ENCODE measurements at places on chromosomes 7 and 10.

DNA sequence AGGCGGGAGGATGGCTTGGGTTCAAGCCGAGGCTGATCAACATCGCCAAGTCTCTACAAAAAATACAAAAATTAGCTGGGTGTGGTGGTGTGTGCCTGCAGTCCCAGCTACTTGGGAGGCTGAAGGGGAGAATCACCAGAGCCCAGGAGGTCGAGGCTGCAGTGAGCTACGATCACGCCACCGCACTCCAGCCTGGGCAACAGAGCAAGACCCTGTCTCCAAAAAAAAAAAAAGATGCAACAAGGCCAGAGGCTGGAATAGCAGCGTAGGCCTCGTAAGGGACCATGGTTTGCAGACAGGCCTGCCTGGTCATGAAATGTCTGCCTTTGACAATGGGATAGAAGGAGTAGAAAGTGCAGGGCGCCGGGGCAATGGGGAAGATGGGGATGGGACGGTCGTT, 20.0 kb downstream of the PAPOLB start:
- DNase-seq: no peak
- no peak overlapping the region for H3K27ac ChIP-seq
- H3K4me1 ChIP-seq: no peaks in the 10 kb centered on the region

DNA sequence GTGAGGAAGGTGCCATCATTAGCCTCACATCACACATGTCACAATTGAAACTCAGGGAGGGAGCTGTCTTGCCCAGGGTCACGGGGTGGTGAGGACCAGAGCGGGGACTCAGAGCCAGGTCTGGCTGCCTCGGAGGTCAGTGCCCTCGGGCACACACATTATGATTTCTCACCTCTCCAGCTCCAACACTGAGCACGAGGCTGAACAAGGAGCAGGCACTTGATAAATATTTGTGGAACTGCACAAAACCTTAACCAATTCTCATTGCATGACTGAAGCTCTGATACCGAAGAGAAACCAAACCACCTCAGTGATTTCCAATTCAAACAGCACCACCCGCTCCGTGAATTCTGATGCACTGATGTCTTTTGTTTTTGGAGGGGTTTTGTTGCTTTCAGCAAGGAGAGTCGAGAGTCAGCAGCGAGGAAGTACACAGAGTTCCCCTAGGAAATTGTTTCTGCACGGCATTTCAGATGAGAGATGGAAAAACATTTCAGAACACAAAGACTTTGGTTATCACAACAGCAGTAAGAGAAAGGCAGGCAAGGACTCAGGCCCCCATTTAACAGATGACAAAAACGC, 55.3 kb upstream of the ZMIZ1 start:
- no peaks in the 10 kb centered on the region for H3K4me1 ChIP-seq

GRCh38 chr10:118407777-118408176, 65.7 kb upstream of the FAM204A start:
- DNase-seq: no peak
- H3K4me1 ChIP-seq: no peaks in the 10 kb centered on the region
- no peak overlapping the region for H3K27ac ChIP-seq
- no peaks in the 10 kb centered on the region for H3K36me3 ChIP-seq

DNA sequence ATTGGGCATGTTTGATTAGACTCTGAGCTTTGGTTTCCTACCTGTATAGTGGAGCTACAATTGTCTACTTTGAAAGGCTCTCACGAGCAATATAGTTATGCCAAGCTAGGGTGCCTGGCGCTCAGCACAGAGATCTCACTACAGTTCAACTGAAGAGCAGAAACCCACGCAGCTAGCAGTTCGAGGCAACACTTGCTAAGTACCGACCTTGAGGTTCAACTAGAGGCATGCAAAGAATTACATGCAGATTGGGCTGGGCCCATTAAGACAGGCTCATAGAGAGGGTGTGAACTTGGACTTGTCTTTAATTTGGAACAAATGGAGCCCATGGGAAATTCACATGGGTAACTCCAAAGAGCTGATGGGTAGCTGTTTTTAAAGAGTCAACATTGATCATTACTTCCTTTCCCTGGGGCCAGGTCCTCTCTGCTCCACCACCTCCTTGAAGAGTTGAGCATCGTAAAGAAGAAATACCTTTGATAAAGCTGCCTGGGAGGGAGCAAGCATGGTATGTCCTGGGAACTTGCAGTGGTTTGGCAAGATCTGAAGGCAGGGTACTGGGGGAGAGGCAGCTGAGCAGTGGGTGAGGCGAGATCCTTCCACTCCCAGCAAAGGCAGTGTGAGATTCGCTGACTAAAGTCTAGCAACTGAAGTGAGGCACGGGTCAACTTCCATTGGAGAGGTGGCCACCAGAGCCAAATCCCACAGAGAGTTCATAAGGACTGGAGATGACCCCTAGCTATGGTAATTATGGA, 25.5 kb upstream of the AFAP1L2 start:
- peaks cover 12% of the 10 kb centered on the region for H3K36me3 ChIP-seq
- H3K27me3 ChIP-seq: no peaks in the 10 kb centered on the region
- no peak overlapping the region for H3K27ac ChIP-seq
- H3K4me1 ChIP-seq: peaks cover 3% of the 10 kb centered on the region

DNA sequence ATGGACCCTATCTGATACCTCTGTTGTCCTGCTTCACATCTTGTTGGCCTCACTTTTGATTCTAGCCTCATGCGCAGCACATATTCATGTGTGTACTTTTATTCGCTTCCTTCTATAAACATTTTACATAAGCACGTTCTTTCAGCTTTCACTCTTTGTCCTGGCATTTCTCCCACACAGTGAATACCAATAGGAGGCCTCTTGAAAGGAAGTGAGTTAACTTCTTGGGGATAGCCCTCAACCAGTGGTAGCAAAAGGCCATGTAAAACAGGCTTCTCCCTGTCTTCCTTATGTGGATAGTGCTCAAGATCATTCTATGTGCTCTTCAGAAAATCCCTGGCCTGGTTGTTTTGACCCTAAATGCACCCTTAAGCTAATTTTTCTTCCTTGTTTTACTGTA, 633.9 kb upstream of the MBL2 start:
- H3K27me3 ChIP-seq: no peaks in the 10 kb centered on the region
- no peaks in the 10 kb centered on the region for H3K4me1 ChIP-seq
- no peak overlapping the region for H3K27ac ChIP-seq
- no peak overlapping the region for H3K4me3 ChIP-seq
- no peak for DNase-seq

DNA sequence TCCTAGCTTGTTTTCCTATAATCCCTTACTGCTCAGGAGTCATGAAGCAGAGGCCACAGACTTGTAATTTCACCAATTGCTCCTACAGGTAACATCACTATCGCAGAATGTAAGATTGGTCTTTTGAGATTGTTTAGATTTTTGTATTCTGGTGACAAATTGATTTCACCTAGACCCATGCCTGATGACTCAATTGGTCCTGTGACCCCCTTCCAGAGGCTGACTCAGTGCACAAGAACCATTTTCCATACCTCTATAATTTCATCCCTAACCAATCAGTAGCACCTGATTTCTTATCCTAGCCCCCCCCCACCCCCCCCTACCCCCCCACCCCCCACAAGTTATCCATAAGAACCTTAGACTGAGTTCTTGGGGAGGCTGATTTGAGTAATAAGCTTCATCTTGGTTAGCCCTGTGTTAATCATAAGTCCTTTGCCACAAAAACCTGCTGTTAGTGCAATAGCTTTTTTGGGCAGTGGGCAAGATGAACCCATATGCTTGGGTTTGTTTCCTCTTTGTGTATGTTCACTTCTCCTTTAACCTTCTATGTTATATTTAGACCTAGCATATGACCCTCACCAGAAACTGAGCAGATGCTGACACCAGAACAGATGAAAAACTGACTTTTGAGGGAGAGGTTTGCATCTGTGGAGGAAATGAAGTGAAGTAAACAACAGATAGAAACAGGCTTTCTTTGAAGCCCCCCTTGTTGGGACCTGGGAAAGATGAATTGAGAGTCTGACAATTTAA, 187.1 kb downstream of the KIF20B start:
- no peaks in the 10 kb centered on the region for H3K4me1 ChIP-seq
- H3K36me3 ChIP-seq: no peaks in the 10 kb centered on the region

GRCh38 chr10:80462299-80462980, 8.3 kb downstream of the TSPAN14 start:
- H3K36me3 ChIP-seq: peaks cover 23% of the 10 kb centered on the region
- peak overlapping the region; percentile 69 for H3K27ac ChIP-seq
- no peaks in the 10 kb centered on the region for H3K27me3 ChIP-seq
- DNase-seq: no peak

- H3K27me3 ChIP-seq: peaks cover 2% of the 10 kb centered on the region
- H3K4me3 ChIP-seq: no peak overlapping the region
- H3K27ac ChIP-seq: no peak overlapping the region
- H3K4me1 ChIP-seq: no peaks in the 10 kb centered on the region
- no peak for DNase-seq
Measured at GRCh38 chr10:788796-789748, 99.6 kb upstream of the DIP2C start.

DNA sequence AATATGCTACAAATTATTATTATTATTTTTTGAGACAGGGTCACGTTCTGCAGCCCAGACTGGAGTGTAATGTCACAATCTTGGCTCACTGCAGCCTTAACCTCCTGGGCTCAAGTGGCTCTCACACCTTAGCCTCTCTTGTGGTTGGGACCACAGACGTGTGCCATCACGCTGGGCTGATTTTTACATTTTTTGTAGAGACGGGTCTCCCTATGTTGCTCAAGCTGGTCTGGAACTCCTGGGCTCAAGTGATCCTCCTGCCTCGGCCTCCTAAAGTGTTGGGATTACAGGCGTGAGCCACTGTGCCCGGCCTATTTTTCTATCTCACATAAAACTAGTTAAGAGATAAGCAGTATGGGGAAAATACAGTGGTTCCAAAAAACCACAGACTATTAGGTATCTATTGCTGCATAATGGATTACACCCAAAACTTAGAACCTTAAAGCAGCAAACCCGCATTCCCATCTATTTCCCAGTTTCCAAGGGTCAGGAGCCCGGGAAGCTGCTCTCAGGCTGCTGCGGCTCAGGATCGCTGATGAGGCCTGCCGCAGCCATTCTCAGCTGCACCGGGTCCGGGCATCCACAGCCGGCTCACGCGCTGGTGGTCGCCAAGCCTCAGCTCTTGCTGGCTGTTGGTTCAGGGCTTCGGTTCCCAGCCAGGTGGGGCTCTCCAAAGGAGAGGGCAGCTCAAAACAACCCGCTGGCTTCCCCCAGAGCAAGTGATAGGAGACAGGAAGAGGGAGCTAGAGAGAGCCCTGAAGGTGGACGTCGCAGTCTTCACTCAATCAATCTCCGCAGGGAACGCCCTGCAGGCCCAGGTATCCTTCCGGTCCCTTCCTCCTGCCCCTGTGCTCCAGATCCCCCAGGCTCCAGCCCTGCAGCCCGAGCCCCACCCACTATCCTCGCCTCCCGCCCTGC, 128.2 kb downstream of the UBE2H start:
- peak; percentile 80 for DNase-seq
- peaks cover 4% of the 10 kb centered on the region for H3K27me3 ChIP-seq
- H3K27ac ChIP-seq: peak overlapping the region; percentile 77
- peak overlapping the region; percentile 94 for H3K4me3 ChIP-seq
- H3K36me3 ChIP-seq: no peaks in the 10 kb centered on the region

DNA sequence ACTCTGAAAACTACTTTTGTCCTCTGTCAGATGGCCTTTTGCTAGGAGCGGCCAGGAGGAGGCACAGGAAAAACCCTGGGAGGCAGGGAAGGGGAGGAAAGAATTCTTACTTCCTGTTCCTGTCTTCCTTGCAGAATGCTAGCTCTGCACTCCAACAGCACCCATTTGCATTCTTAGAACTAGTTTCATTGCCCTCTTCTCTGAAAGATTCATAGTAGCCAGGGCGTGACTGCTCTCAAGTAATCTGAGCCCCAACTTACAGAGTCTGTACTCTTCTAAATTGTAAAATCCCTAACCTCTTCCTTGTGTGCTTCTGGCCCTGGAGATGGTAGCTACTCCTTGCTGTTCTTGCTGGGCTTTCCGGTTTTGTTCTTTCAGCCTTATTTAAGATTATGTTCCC, 75.3 kb upstream of the STEAP1 start:
- DNase-seq: no peak
- H3K36me3 ChIP-seq: no peaks in the 10 kb centered on the region
- no peaks in the 10 kb centered on the region for H3K27me3 ChIP-seq
- no peak overlapping the region for H3K27ac ChIP-seq
- H3K4me1 ChIP-seq: no peaks in the 10 kb centered on the region

GRCh38 chr10:50613726-50614443, 9.9 kb downstream of the SGMS1 start:
- peaks cover 19% of the 10 kb centered on the region for H3K4me1 ChIP-seq
- DNase-seq: no peak
- H3K4me3 ChIP-seq: no peak overlapping the region
- no peaks in the 10 kb centered on the region for H3K36me3 ChIP-seq
- no peak overlapping the region for H3K27ac ChIP-seq
- no peaks in the 10 kb centered on the region for H3K27me3 ChIP-seq

DNA sequence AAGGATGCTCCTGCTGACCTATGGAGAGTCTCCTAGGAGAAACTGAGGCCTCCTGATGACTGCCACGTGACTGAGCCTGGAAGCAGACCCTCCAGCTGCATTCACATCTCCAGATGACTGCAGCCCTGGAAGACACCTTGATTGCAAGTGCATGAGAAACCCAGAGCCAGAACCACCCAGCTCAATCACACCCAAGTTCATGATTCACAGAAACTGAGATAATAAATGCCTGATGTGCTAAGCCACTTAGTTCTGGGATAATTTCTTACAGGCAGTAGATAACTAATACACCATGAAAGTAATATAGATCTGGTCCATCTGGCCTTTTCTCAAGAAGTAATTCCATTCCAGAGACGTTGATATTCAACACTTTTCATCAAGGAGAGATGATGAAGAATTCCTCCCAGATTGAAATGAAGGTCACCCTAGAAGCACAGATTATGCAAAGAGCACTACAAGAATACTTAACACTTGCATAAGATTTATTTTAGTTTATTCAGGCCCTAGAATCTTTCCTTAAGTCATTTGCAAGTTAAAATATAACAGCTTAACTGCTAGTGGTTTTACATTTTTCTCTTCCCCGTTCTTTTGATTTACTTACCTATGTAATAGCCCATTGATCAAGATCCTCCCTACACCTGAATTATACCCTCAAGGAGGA, 208.2 kb upstream of the INHBA start:
- no peak overlapping the region for H3K4me3 ChIP-seq
- peaks cover 14% of the 10 kb centered on the region for H3K27me3 ChIP-seq
- DNase-seq: no peak
- H3K36me3 ChIP-seq: no peaks in the 10 kb centered on the region
- no peaks in the 10 kb centered on the region for H3K4me1 ChIP-seq
- H3K27ac ChIP-seq: no peak overlapping the region

DNA sequence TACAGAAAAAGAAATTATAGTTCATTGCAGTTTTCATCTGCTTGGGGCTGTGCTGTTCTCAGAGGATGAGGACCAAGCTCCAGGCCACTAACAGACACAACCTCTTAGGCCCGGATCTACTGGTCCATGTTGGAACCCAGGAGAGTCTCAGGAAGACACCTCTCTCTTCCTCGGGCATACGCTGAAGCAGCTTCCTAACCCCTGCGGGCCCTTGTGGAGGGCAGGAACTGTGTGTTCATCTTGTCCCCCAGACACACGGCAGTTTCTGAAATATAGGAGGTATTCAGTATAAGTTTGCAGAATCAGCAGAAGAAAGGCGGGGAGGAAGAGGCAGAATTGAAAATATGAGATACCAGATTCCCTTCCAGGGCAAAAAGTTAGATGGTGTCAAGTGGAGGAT, 78.4 kb downstream of the EEPD1 start:
- H3K4me1 ChIP-seq: no peaks in the 10 kb centered on the region
- H3K36me3 ChIP-seq: no peaks in the 10 kb centered on the region
- no peak overlapping the region for H3K27ac ChIP-seq
- H3K4me3 ChIP-seq: no peak overlapping the region
- DNase-seq: no peak

- no peaks in the 10 kb centered on the region for H3K27me3 ChIP-seq
- H3K27ac ChIP-seq: no peak overlapping the region
- no peaks in the 10 kb centered on the region for H3K36me3 ChIP-seq
- no peak overlapping the region for H3K4me3 ChIP-seq
- no peaks in the 10 kb centered on the region for H3K4me1 ChIP-seq
- no peak for DNase-seq
Measured at GRCh38 chr7:103867874-103868273, 121.6 kb downstream of the RELN start.
